ENCODE measurements at places on chromosomes 5 and 9.
A peak's percentile ranks its signal among the peaks of the same experiment; 100 is the strongest.

GRCh38 chr5:60577116-60577515 is 122.8 kb downstream of the DEPDC1B start:
- peak; percentile 6 for DNase-seq

DNA sequence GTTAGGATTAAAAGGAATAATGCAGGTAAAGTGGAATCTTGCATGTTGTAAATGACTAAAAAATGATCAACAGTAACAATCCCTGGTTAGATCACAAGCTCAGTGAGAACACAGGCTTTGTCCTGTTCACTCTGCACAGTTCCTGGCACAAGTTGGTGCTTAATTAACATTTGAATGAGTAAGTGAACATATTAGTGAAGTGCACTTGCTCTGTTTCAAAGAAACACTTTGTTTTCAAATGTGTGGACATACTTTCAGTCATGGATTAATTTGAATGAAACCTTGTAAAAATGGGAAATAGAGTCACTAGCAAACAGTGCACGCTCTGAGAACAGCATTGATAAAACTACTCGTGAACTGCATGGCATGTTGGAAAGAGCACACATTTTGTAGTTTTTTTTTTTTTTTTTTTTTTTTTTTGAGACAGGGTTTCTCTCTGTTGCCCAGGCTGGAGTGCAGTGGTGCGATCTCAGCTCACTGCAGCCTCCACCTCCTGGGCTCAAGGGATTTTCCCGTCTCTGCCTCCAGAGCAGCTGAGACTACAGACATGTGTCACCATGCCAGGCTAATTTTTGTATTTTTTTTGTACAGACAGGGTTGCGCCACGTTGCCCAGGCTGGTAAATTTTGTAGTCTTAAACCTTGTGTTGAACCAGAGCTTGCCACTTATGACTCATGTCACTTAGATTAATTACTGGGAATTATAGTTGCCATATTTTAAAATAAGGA is 159.9 kb downstream of the LURAP1L start:
- no peak for DNase-seq

- DNase-seq: no peak
Measured at GRCh38 chr5:151068433-151069197, 12.2 kb downstream of the TNIP1 start.

DNA sequence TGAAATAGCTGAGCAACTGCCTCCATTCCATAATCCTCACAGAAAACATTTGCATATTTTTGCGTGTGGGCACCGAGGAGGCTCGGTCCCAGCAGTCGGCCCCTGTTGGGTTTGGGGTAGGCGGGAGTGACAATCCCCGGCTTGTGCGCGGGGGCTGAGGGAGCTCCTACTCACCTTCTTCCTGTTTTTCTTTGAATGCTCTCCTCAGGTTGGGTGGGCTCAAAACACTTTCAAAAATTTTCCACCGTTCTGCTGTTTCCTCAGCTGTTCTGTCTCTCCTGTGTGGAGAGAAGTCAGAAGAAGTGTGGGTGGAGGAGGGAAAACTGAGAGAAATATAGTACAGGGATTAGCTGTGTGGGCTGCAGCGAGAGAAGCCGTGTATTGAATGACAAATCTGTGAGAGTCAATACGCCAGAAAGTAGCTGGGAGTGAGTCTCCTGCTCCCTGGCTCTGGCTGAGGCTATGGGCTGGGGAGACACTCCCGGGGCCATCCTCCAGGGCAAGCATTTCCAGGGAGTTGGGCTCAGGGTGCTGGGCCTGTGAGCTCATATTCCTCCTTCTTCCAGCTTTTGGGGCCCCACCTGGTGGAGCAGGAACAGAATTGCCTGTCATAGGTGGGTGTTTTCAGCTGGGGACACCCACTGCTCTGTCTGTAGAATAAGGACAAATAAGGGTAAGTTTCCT is 84.7 kb downstream of the CMYA5 start:
- DNase-seq: peak; percentile 9

GRCh38 chr5:109267283-109267682 is 142.5 kb downstream of the PJA2 start:
- no peak for DNase-seq

DNA sequence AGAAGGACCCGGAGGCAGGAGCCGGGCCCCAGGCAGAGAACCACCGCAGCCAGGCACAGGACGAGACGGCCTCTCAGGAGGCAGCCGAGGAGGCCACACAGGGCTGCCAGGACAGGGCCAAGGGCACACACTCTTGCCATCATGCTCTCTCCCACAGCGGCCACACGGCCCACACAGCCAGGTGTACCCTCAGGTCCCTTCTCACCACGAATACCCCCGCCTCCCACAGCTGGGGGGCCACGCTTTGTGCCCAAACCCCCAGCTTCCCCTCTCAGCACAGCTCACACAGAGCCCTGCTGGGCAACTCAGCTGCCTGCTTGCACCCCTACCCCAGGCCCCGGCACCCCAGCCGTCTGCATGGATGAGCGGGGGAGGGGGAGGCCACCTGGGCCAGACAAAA is 5.3 kb downstream of the SSNA1 start:
- no peak for DNase-seq

DNA sequence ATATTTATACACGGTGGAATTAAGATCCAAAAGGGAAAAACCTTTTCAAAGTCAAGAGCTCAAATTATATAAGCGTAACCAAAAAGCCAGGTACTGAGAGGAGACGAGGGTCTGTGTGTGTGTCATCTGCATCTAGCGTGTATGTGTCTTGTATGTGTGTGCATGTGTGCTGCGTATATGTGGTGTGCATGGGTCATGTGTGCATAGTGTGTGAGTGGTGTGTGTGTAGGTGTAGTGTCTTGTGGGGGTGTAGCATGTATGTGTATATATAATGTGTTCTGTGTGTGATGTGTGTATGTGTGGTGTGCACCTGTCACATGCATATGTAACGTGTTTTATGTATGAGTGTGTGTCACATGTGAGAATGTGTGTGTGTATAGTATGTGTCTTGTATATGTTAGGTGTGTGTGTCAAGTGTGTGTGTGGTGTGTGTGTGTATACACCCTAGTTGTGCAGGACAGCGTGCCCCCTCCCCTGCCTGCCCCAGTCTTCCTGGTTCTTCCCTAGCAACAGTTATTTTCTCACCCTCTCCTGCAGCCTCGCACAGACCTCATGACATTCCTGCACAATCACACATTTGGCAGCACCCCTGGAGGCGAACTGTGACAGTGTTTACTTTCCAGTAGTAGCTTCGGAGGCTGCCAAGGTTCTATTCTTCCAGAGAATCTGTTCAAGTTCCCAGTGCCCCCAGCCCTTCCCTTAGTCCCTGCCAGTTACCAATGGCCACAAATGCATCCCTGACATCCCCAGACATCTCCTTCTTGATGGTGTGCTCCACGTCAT is 27.1 kb upstream of the TNIP1 start:
- DNase-seq: peak; percentile 46

DNA sequence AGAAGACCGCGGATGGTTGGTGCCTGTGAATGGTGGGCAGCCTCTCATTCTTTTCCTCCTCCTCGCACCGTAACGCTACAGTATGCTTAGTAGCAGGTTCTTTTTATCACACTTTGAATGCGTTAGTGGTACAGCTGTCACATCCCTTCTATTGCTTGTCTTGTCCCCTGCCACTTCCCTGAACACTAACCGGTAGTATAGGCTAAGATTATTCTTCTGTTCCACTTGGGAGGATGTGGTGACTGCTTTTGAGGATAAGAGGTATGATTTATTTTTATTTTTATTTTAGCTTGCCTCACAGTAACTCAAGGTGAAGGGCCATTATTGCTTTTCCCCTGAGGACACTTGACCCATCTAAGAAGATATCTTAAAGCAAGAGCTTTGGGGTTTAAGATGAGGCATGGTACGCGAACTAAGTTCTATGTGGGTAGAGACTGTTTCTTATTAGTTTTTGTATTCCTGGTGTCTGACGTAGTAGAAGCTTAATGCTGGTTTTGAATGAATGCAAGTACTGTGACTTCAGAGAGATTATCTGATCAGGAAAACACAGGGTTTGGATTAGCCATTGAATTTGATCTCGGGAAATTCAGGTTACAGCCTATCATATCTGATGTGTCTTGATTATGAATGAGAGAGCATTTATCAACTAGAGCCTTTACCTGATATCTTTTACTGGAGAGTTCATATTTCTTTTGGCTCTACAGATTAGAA is 951 bp downstream of the UNC13B start:
- peak; percentile 22 for DNase-seq
